ENCODE measurements at places on chromosomes 16 and 17.

GRCh38 chr17:20236578-20237227, 227.5 kb downstream of the SPECC1 start:
- no peak for DNase-seq

DNA sequence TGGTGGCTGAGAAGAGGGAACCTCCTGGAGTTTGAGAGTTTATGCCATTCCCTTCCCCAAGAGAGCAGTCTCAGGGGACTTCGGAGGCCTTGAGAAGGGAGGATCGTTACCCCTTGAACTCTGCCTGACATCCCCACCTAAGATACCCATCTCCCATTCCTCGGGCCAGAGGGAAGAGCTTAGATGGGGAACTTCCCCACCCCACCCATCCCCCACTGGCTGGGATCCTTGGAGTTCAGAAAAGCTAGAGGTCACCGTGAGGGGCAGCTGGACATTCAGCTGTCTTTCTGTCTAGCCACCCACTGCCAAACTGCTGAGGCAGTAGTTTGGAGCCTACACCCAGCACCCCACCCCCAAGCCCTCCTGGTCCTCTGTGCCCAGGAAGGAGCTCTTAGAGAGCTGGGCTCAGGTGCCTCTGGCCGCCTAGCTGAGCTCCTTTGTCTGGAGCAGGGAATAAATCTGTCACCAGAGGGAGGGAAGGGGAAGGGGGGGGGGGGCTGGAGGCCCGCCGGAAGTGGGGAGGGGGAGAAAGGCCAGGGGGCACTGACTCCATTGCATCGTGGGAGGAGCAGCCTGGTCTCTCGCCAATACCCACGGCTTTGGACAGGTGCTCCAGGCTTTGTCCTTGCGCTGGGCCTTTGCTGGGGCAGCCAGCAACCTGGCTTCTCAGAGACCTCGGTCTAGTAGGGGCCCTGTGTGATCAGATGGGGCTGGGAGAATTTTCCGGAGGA, 1.0 kb downstream of the HSD11B2 start:
- DNase-seq = no peak

DNA sequence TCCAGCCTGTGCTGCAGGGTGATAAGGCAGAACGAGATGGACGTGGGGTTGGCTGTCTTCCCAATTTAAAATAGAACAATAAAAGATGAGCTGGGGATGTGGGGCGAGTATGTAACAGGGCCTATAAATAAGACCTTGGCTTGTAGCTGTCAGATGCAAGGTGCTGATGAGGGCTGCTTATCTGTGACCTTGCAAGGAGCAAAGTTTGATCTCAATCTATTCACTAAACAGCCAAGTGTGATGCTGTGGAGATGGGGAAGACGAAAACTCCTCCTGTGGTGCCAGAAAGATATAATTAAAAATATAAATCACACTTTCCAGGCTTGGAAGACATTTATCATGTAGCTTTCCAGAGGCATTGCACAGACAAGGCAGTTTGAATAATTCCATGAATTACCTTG, 26.7 kb upstream of the TEX2 start:
- no peak for DNase-seq

GRCh38 chr17:31686495-31686894, 172.5 kb downstream of the COPRS start:
- no peak for DNase-seq

DNA sequence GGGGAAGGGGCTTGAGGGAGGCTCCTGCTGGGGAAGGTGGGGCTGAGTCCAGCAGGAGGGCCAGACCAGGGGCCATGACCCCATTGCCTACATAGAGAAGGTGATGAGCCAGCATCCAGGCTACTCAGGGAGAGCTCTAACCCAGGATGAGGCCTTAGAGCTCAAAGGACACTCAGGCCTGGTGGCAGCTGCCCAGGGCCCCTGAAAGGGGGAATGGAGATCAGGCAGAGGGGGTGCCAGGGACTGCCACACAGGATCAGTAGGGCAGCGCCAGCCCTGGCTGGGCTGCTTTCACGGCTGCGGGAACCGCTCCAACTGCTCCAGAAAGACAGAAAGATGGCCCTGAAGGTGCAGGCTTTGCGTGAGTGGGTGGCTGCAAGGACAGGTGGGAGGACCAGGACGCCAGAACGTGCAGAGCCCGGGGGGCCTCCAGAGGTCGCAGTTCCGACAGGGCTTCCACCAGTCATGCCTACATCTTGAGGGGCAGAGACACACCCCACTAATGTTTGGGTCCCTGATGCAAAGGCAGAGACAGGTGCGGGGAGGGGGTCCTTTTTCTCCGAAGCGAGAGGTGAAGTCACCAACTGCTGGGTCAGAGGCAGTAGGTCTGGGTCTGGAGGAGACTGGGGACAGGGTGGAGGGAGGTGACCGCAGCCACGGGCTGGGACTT, 882 bp upstream of the ATP6V0C start:
- DNase-seq = peak; percentile 58

DNA sequence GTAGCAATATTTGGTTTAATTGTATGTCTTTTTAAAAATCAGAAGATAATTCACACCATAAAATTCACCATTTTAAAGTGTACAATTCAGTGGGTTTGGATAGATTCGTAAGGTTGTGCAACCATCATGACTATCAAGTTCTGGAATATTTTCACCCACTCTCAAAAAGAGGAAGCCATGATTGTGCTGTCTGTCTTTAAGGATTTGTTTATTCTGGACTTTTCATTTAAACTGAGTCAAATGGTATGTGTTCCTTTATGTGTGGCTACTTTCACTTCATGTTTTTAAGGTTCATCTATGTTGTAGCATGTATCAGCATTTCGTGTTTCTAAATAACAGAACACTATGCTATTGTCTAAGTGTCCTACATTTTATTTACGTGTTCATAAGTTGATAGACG, 68.1 kb upstream of the CPHXL start:
- no peak for DNase-seq

DNA sequence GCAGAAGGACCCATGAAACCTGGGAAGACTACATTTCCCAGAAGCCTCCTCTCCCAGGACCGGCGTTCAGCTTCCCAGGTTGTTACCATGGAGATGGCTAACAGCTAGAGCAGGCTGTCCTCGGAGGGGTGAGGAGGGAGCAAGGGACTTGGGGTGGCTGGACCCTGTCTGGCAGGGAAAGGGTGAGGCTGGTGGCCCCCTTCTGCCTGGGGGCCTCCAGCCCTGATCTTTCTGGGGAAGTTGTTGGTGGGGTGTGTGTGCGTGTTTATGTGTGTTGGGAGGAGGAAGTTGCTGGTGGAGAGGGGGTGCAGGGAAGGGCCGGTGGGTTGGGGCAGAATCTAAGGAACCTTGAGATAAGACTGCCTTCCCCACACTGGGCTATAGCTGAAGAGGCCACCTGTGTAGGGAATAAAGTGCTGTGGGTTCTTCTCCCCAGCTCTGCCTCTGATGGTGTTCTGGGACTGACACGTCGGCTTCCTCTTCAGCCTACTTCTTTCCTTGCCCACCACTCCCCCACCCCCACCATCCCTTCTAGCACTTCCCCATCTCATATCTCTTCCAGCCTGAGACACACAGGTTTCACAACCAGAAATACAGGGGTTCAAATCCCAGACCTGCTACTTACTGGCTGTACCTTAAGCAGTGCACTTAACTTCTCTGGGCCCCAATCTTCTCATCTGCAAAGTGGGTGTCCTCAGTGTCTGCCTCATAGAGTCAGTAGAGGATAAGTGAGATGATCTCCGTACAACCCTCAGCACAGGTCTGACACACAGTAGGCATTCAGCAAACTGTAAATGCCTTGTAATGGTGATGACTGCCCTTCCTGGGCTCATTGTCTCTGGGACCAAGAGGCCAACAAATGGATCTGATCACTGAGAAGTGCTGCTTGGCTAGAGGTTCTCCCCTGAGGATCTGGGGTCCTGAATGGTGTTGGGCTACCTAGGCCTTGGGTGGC, at the start of gene DRC7:
DRC7 (plus strand) TSS at position 82 of the 955 bp plus-strand sequence. CDS start 3,144 bp downstream, outside the sequence.
- no peak for DNase-seq

DNA sequence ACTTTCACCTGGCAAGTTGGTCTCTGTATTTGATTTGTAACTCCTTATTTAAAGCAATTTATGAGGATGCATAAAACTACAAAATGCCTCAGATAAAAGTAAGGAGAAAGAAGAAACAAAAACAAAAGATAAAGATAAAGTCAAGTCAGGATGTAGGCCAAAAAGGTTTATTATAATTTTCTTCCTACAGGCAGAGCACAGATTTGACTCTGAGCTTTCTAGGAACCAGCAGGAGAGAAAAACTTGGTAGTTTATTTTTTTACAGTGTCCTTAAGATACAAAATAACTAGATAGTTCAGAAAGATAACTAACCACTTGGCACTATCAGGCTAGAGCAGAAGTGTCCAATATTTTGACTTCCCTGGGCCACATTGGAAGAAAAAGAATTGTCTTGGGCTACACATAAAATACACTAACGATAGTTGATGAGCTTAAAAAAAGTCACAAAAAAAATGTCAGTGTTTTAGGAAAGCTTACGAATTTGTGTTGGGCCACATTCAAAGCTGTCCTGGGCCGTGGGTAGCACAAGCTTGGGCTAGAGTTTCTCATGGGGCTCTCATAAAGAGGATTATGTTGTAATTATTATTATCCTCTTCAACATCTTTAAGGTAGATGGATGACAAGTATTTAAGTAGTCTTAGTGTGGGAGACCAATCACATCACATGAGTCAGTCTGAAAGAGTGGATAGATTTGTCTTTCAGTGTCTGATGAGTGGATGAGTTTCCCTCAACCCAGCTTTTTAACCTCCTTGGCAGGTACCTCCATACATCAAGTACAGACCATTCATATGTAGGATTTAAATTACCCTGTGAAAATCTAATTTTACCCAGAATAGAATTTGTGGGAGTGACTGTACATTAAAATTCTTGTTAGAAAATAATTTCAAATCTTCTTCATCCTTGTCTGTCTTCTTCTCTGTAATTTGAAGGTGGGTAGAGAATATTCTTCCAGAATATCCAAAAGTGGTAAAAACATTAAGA, 17.0 kb downstream of the PAFAH1B1 start:
- no peak for DNase-seq

GRCh38 chr17:68711858-68712257, 110.7 kb upstream of the FAM20A start:
- DNase-seq = no peak

DNA sequence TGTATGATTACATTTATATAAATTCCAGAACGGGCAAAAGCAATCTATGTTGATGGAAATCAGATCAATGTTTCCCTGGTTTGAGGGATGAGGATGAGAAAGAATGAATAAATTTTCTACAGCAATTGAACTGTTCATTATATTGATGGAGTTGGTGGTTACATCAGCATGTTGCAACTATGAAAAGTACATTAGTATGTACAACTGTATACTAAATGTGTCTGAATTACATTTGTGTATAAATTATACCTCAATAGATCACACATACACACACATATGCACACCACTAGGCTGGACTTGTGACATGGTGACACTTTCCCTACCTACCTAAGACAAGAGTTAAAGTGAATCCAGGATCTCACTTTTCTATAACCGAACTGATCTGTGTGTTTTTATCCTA, 608.0 kb downstream of the CDH11 start:
- DNase-seq = no peak

DNA sequence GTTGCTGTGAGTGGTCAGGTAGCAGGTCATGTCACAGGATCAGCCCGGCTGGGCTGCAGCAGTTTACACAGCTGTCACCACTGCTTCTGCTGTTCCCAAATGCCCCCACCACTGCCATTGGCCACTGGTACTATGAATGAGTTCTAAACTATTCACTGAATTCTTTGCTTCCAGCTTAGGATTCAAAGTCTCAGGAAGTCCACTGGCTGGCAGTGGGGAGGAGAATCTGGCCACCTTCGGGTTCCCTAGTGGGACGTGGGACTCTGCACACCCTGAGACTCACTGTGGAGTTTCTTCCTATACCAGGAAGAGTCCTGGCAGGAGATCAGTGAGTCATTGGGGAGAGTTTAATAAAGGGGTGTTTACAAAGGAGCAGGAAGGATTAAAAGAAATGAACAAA, 6.9 kb downstream of the MT1X start:
- no peak for DNase-seq

- no peak for DNase-seq
Observed at GRCh38 chr16:85812031-85812807, 12.7 kb downstream of the COX4I1 start.

- no peak for DNase-seq
Observed at GRCh38 chr16:12206098-12206748, 229.7 kb downstream of the SNX29 start.

- DNase-seq = no peak
Observed at GRCh38 chr16:77785373-77785764, 3.0 kb upstream of the VAT1L start.

- DNase-seq = no peak
Observed at GRCh38 chr17:33046361-33047255, 55.0 kb downstream of the SPACA3 start.

- DNase-seq = no peak
Observed at GRCh38 chr17:51636291-51636690, 375.9 kb downstream of the UTP18 start.

GRCh38 chr17:8041249-8041928, 2.5 kb downstream of the ALOX15B start:
- peak; percentile 35 for DNase-seq

DNA sequence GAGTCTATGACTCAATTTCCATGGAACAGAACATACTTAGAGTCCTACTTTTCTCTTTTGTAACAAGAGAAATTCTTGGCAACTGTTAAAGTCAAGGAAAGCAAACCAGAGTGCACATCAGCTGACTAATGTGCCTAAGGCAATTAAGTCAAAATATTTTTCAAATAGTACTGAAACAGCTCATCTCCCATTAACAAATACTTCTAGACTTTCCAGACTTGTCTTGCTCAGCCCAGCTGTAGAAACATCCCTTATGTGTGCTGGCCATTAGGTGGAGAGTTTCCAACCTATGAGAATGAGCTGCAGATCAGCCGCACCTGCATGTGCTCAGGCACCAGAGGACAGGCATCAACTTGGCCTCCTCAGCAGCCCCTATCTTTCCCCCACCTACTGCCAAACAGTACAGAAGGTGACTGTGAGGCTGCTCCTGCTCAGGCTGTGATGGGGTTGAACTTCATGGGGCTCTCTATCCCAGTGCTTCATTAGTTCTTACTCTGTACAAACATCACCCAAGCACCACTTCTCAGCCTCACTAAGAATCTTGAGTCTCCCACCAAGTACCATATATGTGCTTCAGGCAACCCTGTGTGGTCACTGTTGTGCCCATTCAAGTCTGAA, 32.2 kb downstream of the TEX2 start:
- DNase-seq = no peak

DNA sequence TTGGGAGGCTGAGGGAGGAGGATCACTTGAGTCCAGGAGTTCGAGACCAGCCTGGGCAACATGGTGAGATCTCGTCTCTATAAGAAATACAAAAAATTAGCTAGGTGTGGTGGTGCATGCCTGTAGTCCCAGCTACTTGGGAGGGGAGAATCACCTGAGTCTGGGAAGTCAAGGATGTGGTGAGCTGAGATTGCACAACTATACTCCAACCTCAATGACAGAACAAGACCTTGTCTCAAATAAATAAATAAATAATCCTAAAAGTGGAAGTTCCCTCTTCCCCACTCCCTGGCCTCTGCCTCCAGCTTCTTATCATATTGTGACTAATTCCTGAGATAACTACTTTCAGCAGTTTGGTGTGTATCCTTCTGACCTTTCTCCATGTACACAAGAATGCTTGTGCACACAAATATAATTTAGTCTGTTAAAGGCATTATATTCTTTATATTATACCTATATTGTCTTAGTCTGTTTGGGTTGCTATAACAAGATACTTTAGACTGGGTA, 23.5 kb upstream of the DNAJA2 start:
- DNase-seq = no peak
